CD8-positive, alpha-beta memory T cell (primary cell): ENCODE measurements at places on chromosomes 2 and 18. TPM values are rescaled to one million over a fixed set of nuclear protein-coding genes. Genes with fewer than 3 reads are reported as not detected.

DNA sequence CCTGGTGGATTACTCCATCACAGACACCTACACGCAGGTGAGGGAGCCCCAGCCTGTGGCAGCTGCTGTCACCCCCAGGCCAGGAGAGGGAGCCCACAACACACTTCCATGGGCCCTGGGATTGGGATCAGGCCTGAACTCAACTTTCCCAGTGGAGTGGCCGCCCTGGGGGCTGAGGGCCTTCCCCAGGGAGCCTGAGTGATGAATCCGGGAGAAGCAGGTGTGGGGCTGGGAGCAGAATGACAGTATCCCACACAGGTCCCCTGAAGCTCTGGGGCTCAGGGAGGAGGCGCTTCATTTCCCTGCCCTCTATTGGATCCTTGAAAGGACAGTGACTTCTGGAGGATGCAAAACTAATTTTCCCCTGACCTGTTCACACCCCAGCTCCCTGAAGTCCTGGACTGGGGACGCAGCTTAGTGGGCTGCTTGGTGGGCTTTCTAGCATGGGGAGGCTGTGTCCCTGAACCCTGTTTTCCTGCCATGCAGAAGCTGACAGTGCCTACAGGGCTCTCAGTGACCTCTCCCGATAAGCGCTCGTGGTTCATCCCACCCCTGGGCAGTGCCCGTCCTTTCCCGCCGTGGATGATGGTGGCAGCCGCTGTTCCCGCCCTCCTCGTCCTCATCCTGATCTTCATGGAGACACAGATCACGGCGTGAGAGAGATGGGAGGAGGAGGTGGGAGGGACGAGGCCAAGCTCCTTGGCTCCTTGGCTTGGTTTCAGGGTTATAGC, 11.0 kb downstream of the SLC4A3 start:
- DNase-seq, result no peak

DNA sequence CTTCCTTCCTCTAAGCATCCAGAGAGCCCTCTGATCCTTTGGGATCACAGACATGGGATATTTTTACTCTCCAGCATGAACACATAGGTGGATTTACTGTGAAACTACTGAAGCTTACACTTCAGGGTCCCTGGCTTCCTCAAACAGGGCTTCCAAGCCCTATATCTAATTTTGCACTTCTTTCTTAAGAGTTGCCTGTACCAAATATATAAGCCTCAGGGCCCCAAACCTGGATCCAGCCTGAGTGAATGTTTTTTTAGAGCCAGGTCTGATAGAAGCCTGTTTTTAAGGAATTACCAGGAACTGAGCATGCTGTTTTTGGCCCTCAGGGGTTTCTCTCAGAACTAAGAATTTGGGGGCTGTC, 13.2 kb upstream of the KCMF1 start:
- DNase-seq, result no peak

DNA sequence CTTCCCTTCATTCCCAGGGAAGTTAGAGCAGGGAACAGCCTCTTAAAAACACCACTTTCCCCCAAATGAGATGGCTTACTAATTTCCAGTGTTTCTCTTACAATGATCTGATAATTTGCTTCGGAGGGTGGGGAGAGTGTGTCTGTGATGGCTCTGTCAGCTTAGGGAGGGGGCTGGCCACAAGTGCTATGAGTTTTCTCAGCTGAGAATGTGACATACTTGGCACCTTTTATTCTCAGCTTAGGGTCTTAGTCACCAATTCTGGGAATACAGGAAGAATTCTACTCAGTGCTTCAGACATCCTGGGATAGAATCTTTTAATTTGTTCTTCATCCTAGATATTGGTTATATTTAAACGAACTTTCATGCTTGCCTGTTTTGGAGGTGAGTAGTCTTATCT, 64.4 kb downstream of the AOX1 start:
- DNase-seq, result no peak

- DNase-seq, result no peak
Observed at GRCh38 chr2:9775999-9776712, 67.1 kb upstream of the TAF1B start.

DNA sequence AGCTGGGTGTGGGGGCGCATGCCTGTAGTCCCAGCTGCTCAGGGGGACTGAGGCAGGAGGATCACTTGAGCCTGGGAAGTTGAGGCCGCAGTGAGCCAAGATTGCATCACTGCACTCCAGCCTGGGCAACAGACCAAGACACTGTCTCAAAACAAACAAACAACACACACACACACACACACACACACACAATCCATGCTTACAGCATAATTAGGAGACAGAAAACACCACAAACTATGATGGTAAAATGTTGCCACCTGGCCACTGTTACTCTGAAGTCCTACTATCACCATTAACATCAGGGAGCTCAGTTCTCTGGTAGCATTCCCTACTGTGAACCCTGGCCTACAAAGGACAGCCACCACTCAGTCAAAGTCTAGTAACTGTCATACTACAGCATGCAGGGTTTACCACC, 18.3 kb downstream of the DNPEP start:
- no peak for DNase-seq

DNA sequence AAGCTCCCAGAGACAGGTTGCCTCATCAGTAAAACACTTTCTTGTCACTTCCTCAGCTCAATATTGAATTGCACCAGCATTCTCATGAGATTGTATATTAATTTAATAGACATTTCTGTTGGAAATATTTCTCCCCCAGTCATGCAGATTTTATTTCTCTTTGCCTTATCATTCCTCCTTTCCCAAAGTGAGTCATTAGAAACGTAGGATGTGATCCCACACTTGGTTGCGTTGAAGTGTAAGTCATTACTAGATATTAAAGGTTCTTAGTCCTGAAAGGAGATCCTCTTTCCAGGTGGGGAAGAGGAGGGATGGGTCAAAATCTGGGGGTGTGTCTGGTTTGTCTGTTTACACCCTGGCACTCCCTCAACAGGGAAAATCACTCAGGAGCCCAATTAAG, 438.2 kb downstream of the SLC4A3 start:
- DNase-seq, result no peak

DNA sequence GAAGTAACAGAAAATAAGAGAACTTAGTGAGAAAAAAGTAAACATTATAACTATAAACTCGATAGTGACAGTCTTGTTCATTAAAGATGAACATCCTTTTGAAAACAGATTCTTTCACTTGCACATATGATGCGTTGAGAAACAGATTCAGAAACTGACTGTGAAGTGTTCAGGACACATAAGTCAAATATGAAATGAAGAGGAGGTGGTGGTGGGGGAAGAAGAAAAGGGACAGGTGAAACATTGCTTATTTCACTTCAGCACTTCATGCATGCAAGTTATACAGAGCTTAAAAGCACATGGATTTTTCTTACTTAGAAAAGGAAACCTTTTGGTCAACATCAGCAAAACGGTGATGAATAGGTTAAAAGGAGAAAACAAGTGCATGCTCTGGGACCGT, 42.5 kb downstream of the STAT4 start:
- DNase-seq, result no peak

DNA sequence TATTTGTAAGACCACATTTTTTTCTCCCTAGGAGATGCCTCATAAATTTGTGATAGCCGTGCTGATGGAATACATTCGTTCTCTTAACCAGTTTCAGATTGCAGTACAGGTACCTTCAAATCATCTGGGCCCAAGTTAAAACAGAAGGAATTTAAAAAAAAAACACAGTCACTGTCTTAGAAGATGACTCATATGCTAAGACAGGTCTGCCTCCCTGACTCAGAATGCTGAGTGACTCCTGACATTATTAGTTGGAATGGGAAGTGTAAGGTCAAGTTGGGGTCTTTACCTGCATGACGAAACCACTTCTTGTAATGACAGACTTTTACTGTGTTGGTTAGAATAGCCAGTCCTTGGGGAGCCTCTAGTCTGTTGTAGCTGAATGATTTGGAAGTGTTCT, 26.3 kb downstream of the RMC1 start:
- no peak for DNase-seq

DNA sequence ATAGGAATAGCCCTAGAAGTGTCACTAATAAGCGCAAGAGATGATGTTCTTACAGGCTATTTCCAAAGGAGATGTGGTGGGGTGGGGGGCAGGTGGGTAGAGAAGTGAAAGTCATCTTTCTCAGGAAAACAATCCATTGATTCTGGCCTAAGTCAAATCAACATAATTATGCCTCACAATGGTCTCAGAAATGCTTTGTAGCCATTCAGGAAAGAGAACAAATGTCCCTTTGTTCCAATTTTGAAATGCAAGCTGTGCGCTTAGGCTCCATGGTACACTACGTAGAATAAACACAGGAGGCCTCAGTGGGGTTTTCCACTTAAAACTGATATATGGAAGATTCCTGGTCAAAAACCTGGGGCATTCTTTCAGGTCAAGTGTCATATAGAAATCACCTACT, 529.9 kb upstream of the KLHL29 start:
- DNase-seq, result no peak

DNA sequence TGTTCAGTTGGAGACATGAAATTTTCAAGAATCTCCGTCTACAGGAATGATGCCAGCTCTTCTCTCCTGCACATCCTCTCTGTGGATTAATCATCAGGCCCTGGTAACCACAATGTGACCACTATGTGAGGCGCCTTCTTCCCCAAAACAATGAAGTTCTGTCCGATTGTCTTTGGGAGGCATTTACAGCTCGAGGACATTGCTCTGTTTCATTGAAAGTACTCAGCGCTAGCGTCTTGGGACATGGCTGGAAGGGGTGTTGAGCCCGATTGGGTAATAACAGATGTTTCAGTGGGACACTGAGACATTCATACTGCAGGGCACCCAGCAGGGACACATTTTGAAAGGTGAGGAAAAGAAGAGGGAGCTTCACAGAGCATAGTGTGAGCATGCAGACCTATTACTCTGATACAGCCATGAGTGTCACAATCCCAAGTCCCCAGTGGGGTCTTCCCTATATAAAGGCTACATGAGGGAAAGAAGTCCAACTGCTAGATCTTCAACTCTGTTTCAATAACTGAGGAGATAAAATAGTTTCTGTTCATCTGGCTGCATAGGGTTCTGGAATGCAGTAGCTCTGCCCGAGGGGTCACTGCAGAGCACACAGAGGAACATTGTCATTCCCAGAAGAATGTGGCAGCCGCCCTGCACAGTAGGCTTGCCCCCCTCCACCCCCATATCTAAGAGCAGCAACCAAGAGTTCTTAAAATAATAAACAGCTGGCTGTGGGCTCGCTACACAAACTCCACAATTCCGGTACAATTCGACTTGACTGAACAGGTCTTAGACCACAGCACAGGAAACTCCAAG, 237.3 kb downstream of the OSR1 start:
- DNase-seq, result no peak

Gene MZT2A
- total RNA-seq, result 142 TPM

Gene ORC4
- 34.8 TPM for total RNA-seq
